Femur (tissue), 1 donor: ENCODE measurements at places on chromosomes 11 and 22.

DNA sequence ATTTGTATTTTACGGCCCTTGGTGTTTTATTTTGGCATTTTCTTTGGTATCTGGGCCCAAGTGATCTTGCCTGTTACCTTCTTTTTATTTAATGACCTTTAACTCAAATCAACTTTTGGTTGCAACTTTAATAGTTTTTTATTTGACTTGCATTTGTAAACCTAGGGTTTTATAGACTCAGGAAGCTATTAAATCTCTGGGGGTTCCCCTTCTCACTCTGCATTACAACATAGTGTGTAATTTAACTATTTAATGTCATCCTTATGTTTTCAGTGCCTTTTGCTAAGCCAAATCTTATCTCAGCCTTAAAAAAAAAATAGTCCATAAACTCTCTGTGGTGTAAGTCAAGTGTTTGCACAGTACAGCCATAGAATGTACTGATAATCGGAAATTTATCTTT is 3.4 kb downstream of the FJX1 start:
- no peak for DNase-seq

- no peak for DNase-seq
These were observed 80.7 kb downstream of the MICAL3 start for GRCh38 chr22:17943533-17944249.

- DNase-seq, result no peak
These were observed 1076.7 kb downstream of the BRD1 start for GRCh38 chr22:48750826-48751440.

GRCh38 chr11:107549253-107549953 is 16.1 kb downstream of the ALKBH8 start:
- DNase-seq, result peak; percentile 33

- DNase-seq, result peak; percentile 92
These were observed 18.1 kb upstream of the LINC01488 start for GRCh38 chr11:69463181-69463994.

DNA sequence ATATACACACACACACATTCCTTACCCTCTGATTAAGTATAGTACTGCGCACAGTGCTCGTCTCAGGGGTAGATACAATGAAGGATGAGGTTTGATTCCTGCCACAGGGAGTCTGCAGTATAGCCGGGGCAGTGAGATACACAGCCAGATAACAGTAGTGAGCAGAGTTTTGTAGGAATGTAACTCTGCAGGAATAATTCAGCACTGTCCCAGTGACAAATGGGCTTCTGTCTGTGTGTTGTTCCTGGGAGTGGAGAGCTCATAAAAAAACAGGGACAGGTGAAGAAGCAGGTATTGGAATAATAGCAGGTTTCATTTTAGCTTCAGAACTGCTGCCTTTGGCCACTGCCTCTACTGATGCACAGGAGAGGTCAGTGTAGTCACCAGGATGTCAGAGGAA is 85.3 kb upstream of the OR9Q1 start:
- no peak for DNase-seq

GRCh38 chr11:76634886-76635285 is 35.7 kb downstream of the LRRC32 start:
- DNase-seq, result peak; percentile 76

DNA sequence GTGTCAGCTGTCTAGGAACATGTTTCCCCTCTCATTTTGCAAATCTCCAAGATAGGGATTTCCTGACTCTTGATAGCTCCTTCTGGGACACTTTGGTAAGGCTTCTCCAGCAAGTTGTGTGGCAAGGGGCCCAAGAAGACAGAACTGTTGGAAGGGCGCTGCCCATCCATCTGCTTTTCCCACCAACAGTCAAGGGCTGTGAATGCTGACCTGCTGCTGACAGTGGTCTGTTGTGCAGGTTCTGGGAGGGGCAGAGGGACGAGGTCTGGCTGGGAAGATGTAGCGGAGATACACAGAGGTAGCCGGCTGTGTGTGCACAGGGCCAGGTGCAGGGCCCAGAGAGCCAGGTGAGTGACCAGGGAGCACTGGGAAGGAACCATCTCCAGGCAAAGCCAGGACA is 12.2 kb downstream of the BCR start:
- DNase-seq, result no peak

GRCh38 chr11:119745776-119746535 is 17.0 kb upstream of the NECTIN1 start:
- DNase-seq, result no peak

GRCh38 chr22:46560696-46561295 is 23.4 kb upstream of the CELSR1 start:
- no peak for DNase-seq

GRCh38 chr11:116958246-116958645 is 120.8 kb upstream of the APOA1 start:
- no peak for DNase-seq

GRCh38 chr11:17811352-17811751 is 76.8 kb downstream of the KCNC1 start:
- DNase-seq, result no peak

DNA sequence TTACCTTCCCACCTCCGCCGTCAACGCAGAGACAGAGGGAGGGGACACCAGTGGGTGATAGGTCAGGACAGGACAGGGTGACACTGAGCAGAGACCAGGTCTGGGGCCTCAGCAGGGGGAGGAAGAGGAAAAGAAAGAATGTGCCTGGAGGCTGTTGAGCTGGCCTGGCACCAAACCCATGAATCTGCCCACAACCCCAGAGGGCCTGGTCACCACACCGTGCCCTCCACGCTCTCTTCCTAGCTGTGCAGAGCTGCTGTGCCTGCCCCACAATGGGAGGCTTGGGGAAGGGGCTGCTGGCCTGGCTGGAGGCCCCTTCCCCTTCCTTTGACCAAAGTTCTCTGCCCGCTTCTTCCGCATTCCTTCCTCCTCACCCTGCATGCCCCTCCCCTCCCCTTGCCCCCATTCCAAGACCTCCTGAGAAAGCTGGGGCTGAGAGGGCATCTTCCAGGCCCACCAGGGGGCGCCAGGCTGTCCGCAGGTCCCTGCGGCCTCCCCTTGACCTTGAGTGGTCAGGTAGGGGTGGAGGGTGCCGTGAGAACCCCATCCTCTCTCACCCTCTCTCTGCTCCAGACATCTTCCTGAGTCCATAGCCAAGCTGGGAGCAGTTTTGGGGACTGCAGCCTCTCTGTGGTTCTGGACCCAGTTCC is 11.0 kb upstream of the CACNA1I start:
- no peak for DNase-seq

DNA sequence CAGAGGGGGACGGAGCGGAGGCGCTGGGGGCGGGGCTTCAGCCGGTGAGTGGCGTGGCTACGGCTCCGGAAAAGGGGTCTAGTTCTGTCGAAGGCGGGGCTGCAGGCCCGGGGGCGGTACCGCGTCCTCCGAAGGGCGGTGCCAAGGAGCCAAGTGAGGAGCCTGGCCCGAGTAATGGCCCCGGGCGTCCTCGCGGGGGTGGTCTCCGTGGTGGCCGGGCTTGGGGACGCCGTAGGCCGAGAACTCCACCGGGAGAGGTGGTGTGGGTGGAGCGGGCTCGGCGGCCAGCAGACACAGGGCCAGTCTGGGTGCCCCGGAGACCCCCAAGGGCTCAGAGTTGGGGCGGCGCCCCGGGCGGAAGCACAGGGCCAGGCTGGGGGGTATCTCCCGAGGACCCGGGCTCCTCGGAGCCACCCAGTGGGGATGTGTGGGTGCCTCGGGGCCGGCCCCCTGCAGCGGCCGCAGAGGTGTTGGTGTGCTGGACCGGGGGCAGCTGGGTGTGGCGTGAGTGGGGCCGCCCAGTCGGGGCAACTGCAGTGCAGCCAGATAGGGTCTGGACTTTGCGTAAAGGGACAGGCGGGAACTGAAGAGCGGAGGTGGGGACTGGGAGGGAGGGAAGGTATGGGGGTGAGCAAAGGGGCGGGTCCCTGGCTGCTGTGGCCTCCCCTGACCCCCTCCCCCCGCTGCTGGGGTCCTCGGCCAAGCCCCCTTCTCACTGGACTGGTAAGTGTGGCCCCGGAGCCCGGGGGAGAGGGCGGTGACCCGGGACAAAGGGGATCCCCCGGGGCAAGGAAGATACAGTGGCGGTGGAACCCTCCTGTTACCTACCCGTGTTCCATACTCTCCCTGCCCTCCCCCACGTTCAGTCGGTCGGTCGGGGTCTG is 838 bp downstream of the FKBP2 start:
- peak; percentile 70 for DNase-seq

GRCh38 chr11:111362887-111363411 is 16.1 kb downstream of the POU2AF1 start:
- DNase-seq, result no peak

- DNase-seq, result no peak
These were observed 19.5 kb downstream of the TAB1 start for GRCh38 chr22:39419096-39419495.

GRCh38 chr22:45224988-45225731 is 15.5 kb downstream of the KIAA0930 start:
- no peak for DNase-seq

DNA sequence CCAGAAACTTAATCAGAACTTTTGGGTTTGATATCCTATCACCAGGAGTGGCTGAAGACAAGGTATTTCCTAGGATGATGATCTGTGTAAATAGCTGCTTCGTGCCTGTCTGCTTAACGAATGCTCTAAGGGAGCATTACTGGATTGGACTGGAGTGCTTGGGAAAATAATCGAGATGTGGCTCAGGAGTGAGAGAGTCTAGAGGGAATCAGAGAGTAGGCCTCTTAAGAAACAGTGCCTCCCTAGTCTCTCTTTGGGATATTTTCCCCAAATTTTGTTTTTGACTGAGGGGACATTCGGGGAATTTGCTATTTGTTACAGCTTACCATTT is 2.5 kb downstream of the MAML2 start:
- no peak for DNase-seq

DNA sequence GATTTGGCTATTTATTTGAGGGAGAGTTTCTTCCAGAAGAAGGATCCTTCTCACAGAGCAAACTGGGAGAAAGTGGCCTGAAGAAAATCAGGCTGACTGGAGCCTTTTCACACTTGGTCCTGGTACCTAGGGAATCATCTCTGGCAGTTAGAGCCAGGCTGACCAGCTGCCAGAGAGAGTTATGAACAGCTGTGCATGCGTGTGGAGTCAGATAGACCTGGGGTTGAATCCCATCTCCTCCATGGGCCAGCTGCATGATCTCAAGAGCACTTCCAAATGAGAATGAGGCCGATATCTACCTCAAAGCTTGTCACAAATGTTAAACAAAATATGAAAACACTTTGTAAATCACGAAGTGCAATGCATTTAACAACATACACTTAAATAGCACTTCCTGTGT is 390.0 kb downstream of the TENM4 start:
- peak; percentile 80 for DNase-seq

DNA sequence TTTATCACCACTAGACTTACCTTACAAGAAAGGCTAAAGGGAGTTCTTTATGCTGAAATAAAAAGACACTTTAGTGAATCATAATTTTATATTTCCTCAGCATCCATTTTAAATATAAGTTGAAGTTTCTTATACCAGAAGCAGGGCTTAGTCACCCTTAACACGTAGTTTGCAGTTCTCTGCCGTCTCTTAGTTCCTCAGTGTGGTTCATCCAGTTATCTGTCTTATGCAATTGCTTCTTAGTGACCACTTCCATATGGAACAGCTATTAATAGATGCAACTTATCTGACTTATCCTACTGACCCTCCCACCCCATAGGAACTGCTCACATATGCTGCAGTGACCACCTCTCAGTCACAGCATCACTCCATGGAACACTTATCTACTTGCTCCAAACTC is 11.7 kb upstream of the SLC36A4 start:
- DNase-seq, result no peak

DNA sequence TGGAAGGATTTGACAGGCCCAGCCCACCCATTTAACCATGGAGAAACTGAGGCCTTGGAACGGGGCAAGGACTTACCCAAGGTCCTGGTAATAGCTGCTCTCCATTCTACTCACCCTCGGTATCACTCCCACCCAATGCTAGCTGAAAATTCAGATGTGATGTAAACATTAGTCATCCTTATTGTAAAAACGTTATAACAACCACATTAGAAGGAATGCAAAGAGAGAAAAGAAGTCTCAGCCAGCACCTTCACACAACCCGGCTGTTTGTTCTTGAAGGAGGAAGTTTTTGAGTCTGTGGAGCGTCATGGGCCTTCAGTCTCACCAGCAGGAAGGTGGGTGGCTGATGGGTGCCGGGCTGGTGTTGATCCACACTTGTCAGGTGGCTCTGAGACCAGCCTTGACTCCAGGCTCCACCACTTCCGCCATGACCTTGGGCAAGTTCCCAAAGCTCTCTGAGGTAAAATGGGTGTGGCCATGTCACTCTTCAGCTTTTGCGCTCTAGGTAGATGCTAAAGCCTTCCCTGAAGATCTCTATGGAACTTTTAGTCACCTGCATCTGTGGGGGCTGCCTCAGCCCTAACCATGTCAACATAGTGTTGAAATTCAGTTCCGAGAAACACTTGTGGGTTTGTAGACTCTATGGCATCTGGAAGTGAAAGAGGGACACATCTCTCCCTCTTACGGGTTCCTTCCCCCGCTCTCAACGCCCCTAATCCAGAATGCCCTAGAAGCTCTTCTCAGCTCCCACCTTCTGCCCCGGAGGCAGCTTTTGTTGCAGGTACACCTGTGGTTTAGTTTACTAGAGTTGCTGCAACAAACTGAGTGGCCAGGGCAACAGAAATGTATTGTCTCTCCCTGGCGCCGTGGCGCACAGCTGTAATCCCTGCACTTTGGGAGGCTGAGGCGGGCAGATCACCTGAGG is 14.8 kb downstream of the CD6 start:
- DNase-seq, result no peak

GRCh38 chr11:66072081-66072480 is 2.0 kb downstream of the PACS1 start:
- no peak for DNase-seq

DNA sequence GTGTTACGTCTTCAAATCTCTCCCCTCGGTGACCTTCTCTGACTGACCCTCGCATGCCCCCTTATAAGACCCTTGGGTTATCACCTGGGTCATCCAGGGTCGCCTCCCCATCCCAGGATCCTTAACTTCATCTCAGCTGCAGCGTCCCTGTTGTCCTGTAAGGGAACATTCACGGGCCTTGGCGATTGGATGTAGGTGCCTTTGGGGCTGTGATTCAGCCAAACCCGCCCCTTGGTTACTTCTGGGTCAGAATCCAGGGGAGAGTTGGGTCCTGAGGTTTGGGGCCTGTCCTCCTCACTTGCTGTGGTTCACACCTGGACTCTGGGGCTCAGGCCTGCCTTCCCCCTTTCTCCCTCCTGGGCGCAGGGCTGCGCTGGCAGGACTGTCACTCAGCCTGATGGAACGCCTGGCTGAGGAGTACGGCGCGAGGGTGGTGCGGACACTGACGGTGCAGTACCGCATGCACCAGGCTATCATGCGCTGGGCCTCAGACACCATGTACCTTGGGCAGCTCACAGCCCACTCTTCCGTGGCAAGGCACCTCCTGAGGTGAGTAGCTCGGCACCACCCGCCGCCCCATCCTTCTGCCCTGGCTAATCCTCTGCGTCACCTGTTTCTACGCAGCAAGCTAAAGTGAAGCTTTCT is 29.4 kb downstream of the IGHMBP2 start:
- no peak for DNase-seq

- no peak for DNase-seq
These were observed 110.0 kb upstream of the SYN3 start for GRCh38 chr22:33167998-33168790.

- peak; percentile 42 for DNase-seq
These were observed 296.2 kb downstream of the CNTN5 start for GRCh38 chr11:99316776-99317520.

DNA sequence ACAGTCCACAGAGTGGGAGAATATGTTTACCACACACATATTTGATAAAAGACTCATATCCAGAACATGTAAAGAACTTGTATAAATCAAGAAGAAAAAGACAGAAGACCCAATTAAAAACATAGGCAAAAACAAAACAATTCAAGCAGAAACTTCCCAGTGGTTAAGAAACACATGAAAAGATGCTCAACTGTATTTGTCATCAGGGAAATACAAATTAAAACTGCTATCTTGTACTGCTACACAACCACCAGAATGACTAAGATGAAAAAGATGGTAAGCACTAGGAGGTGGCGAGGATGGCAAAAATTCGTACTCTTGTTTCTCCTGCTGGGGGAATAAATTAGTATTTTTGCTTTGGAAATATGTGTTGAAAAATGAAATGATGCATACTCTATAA is 192.3 kb upstream of the C11orf87 start:
- DNase-seq, result no peak
